Activated CD4-positive, alpha-beta T cell treated with anti-CD3 and anti-CD28 coated beads, Interleukin-10, Interleukin-2, amounts not matched to agents 100 ng/mL and 50 ng/mL, durations not matched to agents 16 hours and 8 hours (primary cell): ENCODE measurements at places on chromosomes 16 and 17.

DNA sequence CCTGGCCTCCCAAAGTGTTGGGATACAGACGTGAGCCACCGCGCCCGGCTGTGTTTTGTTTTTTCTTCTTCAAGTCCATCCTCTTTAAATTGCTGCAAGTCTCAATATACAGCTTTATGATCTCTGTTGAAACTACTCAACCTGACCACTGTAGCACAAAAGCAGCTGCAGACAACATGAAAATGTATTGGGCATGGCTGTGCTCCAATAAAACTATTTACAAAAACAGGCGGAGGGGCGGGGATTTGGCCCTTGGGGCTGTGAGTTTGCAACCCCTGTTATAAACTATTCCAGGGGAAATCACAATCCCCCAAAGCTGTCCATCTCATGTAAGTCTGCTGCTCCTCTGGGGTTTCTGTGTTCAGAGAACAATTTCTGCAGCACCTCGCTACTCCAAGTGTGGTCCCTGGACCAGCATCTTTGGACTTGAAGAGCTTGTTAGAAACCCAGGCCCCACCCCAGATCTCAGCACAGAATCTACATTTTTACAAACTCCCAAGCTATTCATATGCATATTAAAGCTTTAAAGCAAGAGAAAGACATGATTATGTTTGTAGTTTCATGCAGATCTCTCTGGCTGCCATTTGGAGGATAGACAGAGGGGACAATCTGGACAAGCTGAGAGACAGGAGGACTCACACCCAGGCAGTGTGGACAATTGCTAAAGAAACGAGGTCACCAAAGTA lies 33.6 kb downstream of the TEKT5 start:
- DNase-seq: no peak

DNA sequence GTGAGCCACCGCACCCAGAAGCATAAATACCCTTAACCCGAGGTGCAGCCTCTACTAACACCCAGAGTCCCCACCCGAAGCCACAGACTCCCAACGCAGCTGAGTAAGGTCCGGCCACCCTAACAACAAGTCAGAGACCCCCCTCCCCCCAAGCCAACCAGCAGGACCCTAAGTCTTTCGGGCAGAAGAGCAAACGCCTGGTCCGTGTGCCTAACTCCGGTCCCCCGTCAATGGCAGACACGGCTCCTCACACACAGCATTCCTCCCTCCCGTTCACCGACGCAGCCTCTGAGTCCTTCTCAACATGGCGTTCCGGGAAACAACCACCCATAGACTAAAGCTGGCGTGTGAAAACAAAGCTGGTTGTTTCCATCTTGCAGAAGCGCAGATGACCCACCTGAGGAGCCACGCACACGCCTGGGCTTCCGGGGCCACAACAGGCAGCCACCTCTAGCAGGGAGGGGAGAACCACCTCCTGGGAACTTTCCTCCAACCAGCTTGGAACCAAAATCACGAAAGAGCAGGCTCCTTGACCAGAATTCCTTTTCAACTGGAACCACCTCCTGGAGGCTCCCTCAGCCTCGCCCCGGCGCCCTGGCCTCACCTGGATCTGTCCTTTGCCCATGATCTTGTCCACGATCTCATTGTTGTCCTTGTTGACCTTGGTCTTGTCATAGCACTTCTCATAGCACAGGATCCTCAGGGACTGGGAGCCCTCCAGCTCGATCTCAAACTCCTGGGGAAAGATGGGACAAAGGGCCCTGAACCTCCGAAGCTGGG lies 52.7 kb downstream of the TIMM22 start:
- DNase-seq: no peak

DNA sequence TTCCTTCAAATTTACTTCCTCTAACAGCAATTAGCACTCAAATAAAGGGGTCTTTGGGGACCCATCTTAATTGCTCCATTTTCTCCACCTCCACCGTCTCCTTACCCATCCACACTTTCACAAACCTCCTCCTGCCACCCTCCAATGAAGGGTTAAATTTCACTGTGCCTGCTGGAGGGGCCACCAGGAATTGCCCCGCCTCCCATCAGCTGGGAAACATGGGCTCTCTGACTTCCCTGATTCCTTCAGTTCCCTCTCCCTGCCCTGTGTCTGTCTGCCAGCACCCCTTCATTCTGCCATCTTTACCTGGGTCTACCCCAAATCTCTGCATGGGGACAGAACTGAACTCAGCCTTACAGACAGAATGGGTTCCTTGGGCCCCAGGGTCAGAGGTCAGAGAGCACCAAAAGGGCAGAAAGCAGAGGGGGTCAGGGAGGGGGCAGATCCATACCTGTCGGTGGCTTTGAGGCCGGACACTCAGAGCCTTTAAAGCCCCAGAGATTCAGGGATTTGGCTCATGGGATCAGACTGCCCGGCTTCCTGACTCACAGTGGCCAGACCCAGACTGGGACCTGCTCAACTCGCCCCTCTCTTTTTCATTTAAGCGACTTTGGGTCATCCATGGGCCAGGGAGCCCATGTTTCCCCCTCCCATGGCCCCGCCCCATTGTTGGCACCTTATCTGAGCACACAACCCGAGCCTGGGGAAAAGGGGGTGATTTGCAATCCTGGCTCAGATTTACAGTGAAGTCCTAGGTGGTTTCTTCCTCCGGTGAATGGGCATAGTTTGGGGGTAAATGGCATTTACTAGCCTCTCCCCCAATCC lies 17.6 kb upstream of the SP2 start:
- no peak for DNase-seq

- DNase-seq: no peak
These were observed 48.7 kb downstream of the GPRC5B start for GRCh38 chr16:19835968-19836421.

- no peak for DNase-seq
These were observed 1.8 kb downstream of the KIFC3 start for GRCh38 chr16:57800200-57801097.

- peak; percentile 64 for DNase-seq
These were observed 8.0 kb downstream of the FLYWCH1 start for GRCh38 chr16:2919511-2920255.

DNA sequence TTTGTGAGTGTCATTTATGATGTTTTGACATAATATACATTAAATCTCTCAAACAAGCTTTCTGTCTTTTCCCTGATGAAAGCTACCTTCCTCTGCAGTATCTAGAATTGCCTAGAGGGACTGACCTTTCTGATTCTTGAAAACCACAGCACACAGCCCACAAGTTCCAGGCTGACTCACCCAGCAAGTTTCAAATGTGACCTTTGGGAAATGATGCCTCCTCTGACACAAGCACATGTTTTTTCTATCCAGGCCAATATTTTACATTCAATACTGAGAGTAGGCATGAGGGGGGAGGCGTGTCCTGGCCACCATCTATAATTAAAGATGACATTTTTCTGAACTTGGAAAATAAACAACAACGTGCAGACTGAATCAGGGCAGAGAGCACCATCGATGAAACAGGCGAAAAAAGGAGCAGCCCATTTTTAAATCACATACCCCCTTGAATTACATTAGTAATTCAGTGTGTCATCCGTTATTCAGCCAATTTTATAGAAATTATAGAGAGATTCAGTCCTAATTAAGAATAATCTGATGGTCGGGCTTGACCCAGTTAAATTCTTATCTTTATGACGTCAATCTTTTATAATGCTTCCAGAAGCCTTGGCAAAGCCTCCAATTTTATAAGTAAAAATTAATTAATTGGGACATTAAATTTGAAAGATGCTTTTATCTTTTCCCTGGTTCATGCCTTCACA lies 292.6 kb upstream of the CDH11 start:
- no peak for DNase-seq

GRCh38 chr16:69941251-69942098 lies 9.7 kb upstream of the CLEC18A start:
- DNase-seq: no peak

DNA sequence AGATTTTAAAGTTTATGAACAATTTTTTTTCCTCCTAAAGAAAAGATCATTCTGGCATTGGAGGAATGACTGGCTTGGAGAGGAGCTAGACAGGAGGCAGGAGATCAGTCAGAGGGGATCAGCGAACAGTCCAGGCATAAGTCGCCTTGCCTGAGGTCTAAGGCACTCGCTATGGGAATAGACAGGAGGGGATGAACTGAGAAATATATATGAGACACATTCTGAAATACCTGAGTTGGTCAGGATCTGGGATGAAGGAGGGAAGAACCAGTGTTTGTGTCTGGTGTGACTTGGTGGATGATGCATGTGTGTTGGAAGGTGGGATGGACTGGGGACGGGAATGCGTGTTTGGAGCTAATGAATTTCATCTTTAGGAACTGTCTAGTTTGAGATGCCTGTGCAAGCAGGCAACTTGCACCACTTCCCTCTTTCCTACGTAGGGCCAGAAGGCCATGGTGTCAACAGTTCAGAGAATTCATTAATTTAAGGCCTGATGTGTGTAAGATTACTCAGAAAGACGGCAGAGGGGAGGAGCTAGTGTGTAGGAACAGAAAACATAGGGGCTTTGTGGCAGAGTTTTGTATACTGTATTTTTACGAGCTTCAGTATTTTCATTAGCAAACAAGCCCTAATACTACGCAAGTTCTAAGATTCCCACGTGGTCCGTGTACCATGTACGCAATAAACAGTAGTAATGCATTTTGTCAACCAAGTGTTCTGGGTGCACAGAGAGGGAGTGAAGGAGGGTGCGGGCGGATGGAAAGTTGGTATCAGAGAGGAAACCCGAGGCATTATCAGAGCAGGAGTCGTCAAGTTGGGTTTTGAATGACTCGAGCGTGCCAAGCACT lies 825 bp downstream of the HEATR6 start:
- DNase-seq: peak; percentile 40

- DNase-seq: no peak
These were observed 31.2 kb downstream of the HNF1B start for GRCh38 chr17:37713624-37714023.

GRCh38 chr16:74695450-74696422 lies 4.9 kb downstream of the MLKL start:
- peak; percentile 90 for DNase-seq
